ENCODE measurements at places on chromosomes 6 and 20.
A peak's percentile ranks its signal among the peaks of the same experiment; 100 is the strongest.

DNA sequence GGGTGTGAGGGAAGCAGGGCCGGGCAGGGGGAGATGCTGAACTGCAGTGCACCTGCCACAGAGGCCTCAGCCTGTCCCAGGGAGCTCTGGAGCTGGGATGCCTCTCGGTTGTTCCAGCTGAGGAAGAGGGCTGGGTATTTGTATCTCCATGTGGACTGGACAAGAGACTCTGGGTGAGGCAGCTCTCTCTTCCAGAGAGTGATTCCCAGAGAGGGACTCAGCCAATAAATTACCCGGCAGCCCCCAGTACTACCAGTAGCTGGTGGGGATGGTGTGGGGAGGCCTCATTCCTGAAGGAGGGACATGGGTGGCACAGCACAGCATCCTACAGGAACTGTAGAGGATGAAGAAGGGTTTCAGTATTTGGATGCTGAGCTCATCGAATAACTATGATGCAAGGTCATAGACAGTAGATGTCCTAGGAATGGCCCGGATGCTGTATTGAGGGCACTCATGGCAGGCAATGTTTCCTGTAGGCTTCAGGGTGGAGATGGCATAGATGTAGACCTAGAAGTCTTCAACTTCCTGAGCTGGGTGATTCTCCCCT, 1.4 kb downstream of the FGD2 start:
- DNase-seq: no peak

GRCh38 chr6:79421001-79421411, 116.2 kb downstream of the LCA5 start:
- DNase-seq: no peak

- DNase-seq: no peak
These were observed 33.2 kb downstream of the BANF2 start for GRCh38 chr20:17732907-17733521.

DNA sequence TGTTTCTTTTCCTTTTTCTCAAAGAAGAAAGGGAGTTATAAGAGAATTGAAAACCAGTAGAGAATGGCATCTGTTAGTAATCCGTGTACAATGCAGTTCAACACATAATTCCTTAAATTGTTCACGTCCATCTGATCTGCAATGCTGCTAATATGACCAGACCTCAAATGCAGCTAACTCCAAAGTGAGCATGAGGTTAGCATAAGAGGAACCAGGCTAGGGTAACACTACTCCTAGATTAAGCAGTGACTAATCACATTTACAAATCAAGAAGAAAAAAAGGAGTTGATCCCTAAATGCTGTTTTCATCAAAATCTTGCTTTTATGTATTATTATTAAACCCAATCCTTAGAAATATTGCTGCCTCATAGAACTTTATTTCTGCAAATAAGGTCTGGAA, 432.7 kb upstream of the ARID1B start:
- DNase-seq: no peak

DNA sequence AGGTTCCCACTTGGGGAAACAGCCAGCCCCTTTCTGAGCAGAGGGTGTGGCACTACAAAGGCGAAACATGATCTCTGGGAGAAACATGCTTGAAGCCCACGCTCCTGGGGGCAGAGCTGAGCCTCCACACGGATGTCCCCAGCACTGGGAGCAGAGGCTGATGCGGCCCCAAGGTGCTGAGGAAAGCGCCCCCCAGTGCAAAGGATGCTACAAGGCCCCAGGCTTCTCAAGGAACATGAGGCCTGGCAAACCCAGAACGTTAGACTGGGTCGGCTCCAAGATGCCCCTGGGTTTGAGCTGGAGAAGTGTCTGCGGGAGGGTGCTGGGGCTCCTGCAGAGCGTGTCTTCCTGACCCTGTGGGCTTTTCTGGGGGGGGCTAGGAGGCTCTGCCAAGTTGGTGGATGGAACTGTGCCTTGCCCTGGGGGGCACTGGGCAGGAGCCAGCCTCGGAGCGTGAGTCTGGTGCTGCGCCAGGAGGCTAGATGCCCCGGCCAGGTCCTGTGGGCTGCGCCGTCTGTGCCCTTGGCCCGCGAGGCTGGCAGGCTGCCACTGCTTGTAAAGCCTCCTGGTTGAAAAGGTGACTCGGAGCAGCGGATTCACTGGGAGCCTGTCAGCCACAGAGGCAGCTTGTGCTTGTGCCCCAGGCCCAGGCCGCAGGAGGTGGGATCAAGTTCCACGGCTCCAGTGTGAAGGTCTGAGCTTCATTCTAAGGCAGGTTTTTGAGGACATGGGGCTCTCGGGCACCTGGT, 8.1 kb downstream of the SYNJ2 start:
- no peak for DNase-seq

DNA sequence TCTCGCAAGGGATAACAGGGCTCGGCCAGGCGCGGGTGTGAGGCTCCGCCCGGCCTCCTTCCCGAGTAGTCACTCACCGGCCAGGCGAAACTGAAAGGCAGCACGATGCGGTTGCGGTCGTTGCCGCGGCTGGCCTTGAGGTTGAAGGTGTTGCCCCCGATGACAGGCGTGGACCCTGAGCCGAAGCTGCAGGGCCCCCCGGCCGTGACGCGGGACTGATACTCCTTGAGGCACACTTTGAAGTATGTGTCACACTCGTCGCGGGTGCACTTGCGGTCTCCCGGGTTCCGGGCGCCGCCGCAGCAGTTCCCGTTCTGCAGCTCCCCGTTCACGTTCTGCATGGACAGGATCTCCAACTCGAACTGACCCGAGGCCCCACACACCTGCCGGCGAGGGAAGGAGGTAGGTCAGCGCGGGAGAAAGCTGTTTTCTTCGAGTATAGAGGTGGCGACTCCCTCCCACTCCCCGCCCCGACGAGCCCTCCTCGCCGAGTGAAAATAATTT, 1.1 kb downstream of the JAG1 start:
- peak; percentile 51 for DNase-seq

DNA sequence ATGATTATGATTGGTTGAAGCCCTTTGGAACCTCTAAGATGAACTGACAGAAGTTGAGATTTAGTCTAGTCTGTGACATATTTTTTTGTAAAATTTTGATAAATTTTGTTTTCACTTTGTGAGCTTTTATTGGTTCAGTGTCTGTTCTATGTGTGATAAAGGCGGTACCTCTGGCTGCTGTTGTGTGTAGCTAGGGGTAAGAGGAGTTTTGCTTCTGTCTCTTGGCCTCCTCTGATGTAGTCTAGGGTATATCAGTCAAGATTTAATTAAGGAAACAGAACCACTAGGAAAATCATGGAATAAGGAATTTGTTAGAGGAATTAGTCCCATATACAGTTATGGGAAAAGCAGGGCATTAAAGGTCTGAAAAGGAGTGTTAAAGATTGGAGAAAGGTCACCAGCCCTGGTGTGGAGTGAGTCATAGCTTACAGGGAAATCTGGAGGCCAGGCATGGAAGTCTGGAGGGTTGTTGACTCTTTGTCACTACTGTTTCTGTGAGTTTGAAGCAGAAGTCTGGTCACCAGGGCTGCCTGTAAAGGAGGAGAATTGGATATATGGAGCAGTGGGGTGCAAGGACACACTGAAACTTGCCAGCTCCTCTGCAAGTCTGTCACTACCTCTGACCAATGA, 28.5 kb downstream of the CDC5L start:
- DNase-seq: no peak

- DNase-seq: no peak
These were observed 12.7 kb downstream of the SMAP1 start for GRCh38 chr6:70680396-70680795.

GRCh38 chr6:112485827-112486212, 138.7 kb downstream of the RFPL4B start:
- DNase-seq: no peak

GRCh38 chr6:34155471-34156300, 9.8 kb upstream of the GRM4 start:
- no peak for DNase-seq

GRCh38 chr6:43061861-43062260, 2.4 kb downstream of the KLC4 start:
- no peak for DNase-seq

DNA sequence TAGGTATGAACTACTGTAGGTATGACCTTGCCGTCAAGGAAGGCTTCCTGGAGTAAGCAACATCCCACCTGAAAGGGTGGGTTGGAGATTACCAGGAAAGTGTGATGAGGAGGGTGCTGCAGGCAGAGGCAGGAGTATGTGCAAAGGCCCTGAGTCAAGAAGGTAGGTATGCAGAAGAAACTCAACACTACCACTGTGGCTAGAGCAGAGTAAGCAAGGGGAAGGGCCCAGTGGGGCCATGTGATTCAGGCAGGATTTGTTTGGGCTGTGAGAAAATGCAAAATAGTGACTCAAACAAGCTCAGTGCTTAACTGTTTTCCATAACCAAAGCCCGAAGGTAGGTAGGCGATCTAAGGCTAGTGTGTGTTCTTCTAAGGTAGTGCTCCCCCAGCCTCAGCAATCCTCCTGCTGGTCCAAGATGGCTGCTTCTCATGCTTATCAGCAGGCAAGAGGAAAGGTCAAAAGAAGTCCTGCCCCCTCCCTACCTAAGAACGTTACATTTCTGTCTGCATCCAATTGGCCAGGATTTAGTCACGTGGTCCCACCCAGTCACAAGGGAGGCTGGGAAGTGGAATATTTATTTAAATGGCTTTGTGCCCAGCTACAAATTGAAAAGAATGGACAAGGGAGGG, 36.2 kb upstream of the HMGA1 start:
- no peak for DNase-seq

DNA sequence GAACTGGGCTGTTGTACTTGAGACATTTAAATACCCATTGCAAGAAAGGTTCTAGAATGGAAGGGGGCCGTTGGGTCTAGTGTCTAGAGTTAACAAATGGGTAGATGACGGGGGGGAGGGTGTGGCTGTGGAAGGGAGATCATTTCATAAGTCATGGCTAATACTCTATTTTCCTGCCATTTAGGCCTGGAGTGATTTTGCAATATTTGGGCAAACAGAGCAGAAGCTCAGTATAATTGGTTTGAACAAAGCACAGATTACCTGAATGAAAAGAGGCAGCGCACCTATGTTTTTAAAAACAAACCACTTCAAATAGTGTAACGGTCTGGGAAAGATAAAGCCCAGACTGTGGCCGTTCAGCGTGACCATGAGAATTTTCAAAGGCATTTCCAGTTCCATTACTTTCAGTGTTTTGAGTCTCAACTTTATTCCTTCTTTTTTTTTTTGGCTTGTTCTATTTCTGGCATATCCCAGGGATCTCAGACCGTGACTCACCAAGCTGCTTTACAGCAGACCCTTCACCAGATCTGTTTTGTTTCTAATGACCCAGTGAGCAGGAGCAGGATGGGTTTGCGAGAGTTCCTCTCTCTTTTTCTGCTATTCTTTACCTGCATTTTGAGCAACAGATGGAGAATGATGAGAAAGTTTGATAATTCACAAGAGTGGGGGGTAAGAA, 73.7 kb downstream of the LYRM2 start:
- DNase-seq: no peak

DNA sequence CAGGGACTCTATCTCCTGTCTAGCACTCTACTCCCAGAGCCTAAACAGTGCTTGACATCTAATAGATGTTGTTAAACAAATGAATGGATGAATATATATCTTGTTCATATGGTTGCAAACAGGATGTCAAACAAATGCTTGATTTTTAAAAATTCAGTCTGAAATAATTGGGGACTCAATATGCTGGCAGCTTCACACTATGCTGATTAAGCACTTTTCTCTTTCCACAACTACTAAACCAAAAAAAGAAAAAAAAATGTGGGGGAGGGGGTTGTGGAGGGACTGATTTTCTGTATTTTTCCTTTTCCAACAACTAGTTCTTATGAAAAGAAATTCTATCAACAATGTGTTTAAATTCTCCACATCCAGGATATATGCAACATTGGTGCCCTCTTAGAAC, 42.9 kb downstream of the SF3B5 start:
- DNase-seq: no peak
